Right ventricle myocardium superior (tissue), 1 donor: ENCODE measurements at places on chromosomes 7 and 10.
A peak's percentile ranks its signal among the peaks of the same experiment; 100 is the strongest.

- peak; percentile 88 for DNase-seq
These were observed 339.0 kb downstream of the RNLS start for GRCh38 chr10:88243836-88244730.

DNA sequence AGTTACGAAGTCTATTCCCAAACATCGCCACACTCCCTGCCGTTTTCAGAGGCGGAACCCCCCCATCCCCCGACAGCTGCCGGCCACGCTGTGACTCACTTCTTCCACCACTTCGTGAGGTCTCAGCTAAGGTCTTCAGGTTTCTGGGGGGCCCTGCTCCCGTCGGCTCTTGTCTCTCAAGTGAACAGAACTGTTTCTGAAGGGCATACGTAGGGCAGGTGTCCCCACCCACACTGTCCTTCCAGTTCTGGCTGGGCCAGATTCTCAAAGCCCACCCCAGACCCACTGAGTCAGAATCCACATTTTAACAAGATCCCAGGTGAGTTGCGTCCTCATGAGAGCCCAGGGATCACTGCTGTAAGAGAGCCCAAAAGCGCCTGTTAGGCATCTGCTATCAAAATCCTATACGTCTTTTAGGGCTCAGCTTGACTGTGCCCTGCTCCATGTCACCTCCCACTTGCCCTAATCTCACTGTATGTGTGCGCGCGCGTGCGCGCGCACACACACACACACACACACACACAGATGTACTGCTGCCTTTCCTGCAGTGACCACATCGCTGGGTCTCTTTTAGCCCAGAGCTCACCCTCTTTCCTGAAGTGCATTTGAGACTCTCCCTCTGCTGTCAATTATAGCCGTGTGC, 78.8 kb downstream of the PROSER2 start:
- no peak for DNase-seq

- DNase-seq: no peak
These were observed 54.2 kb downstream of the EMX2 start for GRCh38 chr10:117596706-117597105.

GRCh38 chr7:9876053-9876452, 1097.6 kb upstream of the PHF14 start:
- no peak for DNase-seq

DNA sequence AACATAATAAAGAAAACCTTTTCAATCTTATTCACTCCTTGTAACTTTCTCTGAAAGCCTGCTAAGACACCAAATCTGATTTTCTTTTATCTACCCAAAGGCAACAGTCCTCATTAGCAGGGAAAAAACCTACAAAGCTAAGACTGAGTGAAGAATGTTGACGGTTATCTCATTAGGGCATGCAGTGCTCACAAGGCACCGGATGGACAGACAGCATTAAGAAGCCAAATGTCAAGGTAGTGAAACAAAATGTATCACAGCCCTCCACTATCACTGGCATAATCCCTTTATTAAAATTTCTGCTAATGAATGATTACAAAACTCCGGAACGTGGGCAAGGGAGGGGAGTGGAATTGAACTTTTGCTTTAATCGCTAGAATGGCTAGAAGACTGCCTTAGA, 442.8 kb downstream of the NEBL start:
- no peak for DNase-seq
